ENCODE measurements at places on chromosomes 6 and 20.

GRCh38 chr20:32603046-32603726, 18.1 kb upstream of the NOL4L start:
- H3K27me3 ChIP-seq = no peaks in the 10 kb centered on the region
- peaks cover 5% of the 10 kb centered on the region for H3K4me1 ChIP-seq
- no peak overlapping the region for H3K27ac ChIP-seq
- no peaks in the 10 kb centered on the region for H3K36me3 ChIP-seq

GRCh38 chr6:64774881-64775280, 932.1 kb downstream of the EYS start:
- no peaks in the 10 kb centered on the region for H3K36me3 ChIP-seq
- no peak overlapping the region for H3K4me3 ChIP-seq
- H3K4me1 ChIP-seq = no peaks in the 10 kb centered on the region
- H3K27ac ChIP-seq = no peak overlapping the region
- H3K27me3 ChIP-seq = no peaks in the 10 kb centered on the region

DNA sequence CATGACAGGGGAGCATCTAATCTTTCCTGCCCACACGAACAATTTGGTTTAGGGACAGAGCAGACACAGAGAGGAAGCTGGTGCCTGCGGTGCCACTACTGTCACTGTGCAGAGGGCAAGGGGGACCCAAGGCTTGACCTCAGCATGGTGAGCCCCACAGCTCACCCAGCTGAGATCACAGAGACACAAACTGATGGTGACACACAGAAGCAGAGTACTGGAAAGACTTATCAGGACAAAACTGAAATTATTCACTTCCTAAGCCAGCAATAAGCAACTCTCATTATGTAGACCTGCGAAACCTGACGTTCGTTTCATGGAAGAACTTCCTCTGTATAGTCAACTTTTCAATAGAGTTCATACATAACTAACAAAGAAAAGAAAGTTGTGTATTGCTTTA, 86.1 kb downstream of the HUS1B start:
- no peak overlapping the region for H3K27ac ChIP-seq
- DNase-seq = no peak
- peaks cover 4% of the 10 kb centered on the region for H3K36me3 ChIP-seq
- no peaks in the 10 kb centered on the region for H3K27me3 ChIP-seq
- H3K4me3 ChIP-seq = no peak overlapping the region

GRCh38 chr6:73585566-73586415, 65.0 kb upstream of the EEF1A1 start:
- no peaks in the 10 kb centered on the region for H3K4me1 ChIP-seq
- H3K27ac ChIP-seq = no peak overlapping the region
- no peaks in the 10 kb centered on the region for H3K27me3 ChIP-seq

DNA sequence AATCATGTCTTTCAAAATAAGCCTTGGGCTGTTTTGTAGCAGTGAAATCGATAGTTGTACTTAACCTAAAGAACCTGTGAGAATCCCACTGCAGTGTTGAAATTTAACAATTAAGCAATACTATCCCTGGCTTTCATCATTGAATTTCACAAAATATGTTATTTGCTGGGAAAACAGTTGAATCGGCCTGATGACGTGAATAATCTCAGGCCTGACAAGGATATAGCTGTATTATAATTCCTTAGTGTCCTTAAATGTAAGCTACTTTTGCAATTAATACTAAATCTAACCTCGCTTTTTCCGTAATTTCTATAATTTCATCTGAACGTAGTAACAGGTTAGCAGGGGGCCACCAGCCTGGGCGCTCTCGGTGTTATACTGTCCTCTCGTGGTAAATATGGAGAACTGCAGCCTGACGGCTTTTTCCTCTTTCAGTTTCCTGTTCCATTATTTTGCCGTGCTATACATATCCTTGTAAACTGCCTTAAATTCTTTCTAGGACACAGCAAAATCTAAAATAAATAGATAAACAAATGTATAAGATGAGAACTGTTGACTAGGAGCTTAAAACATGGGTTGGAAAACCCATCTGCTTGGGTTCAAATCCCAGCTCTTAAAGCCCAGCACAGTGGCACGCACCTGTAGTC, 24.0 kb downstream of the MTFR2 start:
- no peak overlapping the region for H3K4me3 ChIP-seq
- no peaks in the 10 kb centered on the region for H3K27me3 ChIP-seq
- DNase-seq = no peak
- no peaks in the 10 kb centered on the region for H3K4me1 ChIP-seq

- no peaks in the 10 kb centered on the region for H3K36me3 ChIP-seq
- DNase-seq = no peak
- no peaks in the 10 kb centered on the region for H3K4me1 ChIP-seq
- no peak overlapping the region for H3K27ac ChIP-seq
- H3K4me3 ChIP-seq = no peak overlapping the region
These were observed 39.1 kb upstream of the PREX1 start for GRCh38 chr20:48866936-48867335.

- H3K36me3 ChIP-seq = no peaks in the 10 kb centered on the region
- no peak for DNase-seq
- no peak overlapping the region for H3K4me3 ChIP-seq
- no peaks in the 10 kb centered on the region for H3K4me1 ChIP-seq
- H3K27ac ChIP-seq = no peak overlapping the region
- H3K27me3 ChIP-seq = no peaks in the 10 kb centered on the region
These were observed 427.1 kb upstream of the NOX3 start for GRCh38 chr6:155882527-155883333.

DNA sequence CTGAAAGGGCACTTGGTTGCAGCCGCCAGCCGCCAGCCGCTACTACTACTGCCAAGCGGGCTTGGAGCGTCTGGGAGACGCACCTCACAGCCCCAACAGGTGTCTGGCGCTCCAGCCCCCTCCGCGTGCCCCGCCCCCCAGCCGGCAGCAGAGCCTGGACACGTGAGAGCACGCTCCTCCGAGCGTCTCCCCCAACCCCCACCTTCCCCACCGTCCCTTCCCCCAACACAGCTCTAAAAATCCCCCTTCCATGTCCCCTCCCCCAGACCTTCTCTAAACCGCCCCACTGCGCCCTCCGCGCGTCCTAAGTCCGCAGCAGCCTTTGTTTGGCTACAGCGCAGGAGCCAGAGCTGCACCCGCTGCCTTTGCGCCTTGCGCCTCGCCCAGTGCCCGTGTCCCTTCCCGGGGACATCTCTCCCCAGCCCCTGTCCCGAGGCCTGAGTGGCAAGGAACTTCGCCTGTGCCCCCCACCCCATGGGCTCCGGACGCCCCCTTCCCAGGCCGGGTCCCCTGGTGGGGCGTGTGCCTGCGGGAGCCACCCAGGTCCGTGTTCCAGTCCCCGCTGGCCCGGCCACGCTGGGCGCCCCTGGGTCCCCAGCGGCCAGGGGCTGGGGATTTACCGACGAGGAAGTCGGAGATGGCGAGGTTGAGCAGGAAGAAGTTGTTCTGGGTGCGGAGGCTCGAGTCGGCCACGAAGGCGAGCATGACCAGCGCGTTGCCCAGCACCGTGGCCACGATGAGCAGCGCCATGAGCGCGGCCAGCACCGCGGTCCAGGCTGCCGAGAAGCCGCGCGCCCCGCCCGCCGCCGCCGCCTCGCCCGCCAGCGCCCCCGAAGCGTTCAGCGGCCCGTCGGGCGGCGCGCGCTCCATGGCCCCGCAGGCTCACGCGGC, 732 bp downstream of the HRH3 start:
- H3K4me1 ChIP-seq = peaks cover 13% of the 10 kb centered on the region
- no peak for DNase-seq
- H3K27ac ChIP-seq = no peak overlapping the region
- peaks cover 26% of the 10 kb centered on the region for H3K27me3 ChIP-seq
- H3K36me3 ChIP-seq = no peaks in the 10 kb centered on the region

GRCh38 chr6:17967668-17968518, 19.5 kb downstream of the KIF13A start:
- no peaks in the 10 kb centered on the region for H3K36me3 ChIP-seq
- no peak overlapping the region for H3K4me3 ChIP-seq
- no peak overlapping the region for H3K27ac ChIP-seq
- DNase-seq = no peak
- H3K27me3 ChIP-seq = no peaks in the 10 kb centered on the region

DNA sequence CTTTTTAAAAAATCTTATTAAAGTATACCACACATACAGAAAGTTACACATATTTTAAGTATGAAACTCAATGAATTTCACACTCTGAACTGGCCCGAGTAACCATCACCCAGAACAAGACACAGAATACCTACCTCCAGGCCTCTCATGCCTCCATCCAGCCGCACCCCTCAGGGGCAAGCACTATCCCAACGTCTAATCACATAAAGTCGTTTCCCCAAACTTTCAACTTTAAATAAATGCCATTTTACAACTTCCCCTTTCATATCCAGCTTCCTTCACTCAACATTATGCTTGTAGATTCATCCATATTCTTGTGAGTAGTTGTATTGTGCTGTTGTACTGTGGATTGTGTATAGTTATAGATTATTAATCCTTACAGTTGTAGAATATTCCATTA, 539.1 kb downstream of the CD83 start:
- no peak overlapping the region for H3K4me3 ChIP-seq
- H3K36me3 ChIP-seq = no peaks in the 10 kb centered on the region
- no peak overlapping the region for H3K27ac ChIP-seq
- DNase-seq = no peak
- H3K27me3 ChIP-seq = no peaks in the 10 kb centered on the region
- no peaks in the 10 kb centered on the region for H3K4me1 ChIP-seq

DNA sequence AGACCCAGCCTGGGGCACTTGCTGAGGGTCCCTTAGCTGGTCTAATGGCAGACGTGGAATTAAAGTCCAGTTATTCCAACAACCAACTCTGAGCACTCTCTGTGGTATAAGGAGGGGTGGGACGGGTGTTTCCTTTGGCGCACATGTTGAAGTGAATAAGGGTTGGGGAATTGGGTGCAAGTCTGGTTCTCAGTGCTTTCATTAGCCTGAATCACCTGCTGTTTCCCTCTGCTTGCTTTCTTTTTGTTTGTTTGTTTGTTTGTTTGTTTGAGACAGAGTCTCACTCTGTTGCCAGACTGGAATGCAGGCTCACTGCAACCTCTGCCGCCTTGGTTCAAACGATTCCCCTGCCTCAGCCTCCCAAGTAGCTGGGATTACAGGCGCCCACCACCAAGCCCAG, 110.1 kb downstream of the TNFAIP3 start:
- no peak overlapping the region for H3K4me3 ChIP-seq
- no peak overlapping the region for H3K27ac ChIP-seq
- no peaks in the 10 kb centered on the region for H3K27me3 ChIP-seq
- H3K4me1 ChIP-seq = no peaks in the 10 kb centered on the region
- no peak for DNase-seq
- no peaks in the 10 kb centered on the region for H3K36me3 ChIP-seq

DNA sequence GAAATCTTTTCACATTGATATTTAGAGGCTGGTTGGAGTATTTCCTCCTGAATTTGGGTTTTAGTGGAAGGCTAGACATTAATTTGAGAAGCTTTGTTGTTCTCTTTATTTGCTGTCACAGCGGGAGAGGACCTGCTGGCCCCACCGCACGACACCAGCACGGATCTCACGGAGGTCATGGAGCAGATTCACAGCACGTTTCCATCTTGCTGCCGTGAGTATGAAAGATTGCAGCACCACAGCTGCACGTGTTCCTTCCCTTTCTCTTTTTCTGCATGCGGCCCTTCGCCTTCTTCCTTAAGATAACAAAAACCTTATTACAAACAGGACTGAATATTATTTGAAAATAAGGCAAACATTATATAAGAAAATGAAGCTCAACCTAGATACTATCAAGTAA, 555.5 kb downstream of the UTRN start:
- H3K4me3 ChIP-seq = no peak overlapping the region
- DNase-seq = no peak
- no peak overlapping the region for H3K27ac ChIP-seq

DNA sequence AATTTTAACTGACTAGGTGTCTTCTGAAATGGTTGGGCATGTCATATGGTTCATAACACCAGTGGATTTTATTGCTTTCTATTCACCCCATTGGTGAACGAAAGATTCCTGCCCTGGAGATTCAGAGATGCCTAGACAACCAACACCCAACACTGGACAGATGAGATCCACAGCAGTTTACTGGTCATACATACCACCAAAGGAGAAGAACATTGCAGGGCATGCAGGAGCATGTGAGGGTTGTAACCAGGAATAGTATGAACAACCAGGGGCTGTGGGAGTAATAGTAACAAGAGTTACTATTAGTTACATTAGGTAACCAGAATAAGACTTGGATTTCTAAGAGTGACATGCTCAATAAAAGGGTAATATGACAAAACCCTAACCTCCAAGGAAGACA, 77.8 kb upstream of the FABP7 start:
- no peaks in the 10 kb centered on the region for H3K36me3 ChIP-seq
- H3K4me1 ChIP-seq = no peaks in the 10 kb centered on the region
- H3K4me3 ChIP-seq = no peak overlapping the region
- H3K27ac ChIP-seq = no peak overlapping the region
- no peaks in the 10 kb centered on the region for H3K27me3 ChIP-seq

GRCh38 chr20:12305188-12305950, 387.7 kb downstream of the BTBD3 start:
- H3K4me1 ChIP-seq = no peaks in the 10 kb centered on the region
- DNase-seq = no peak
- no peaks in the 10 kb centered on the region for H3K27me3 ChIP-seq
- no peaks in the 10 kb centered on the region for H3K36me3 ChIP-seq
- H3K4me3 ChIP-seq = no peak overlapping the region
- no peak overlapping the region for H3K27ac ChIP-seq

GRCh38 chr6:56671651-56672461, 29.2 kb upstream of the DST start:
- no peaks in the 10 kb centered on the region for H3K36me3 ChIP-seq
- no peak overlapping the region for H3K4me3 ChIP-seq
- no peak overlapping the region for H3K27ac ChIP-seq
- no peaks in the 10 kb centered on the region for H3K27me3 ChIP-seq
- DNase-seq = no peak
- H3K4me1 ChIP-seq = no peaks in the 10 kb centered on the region

DNA sequence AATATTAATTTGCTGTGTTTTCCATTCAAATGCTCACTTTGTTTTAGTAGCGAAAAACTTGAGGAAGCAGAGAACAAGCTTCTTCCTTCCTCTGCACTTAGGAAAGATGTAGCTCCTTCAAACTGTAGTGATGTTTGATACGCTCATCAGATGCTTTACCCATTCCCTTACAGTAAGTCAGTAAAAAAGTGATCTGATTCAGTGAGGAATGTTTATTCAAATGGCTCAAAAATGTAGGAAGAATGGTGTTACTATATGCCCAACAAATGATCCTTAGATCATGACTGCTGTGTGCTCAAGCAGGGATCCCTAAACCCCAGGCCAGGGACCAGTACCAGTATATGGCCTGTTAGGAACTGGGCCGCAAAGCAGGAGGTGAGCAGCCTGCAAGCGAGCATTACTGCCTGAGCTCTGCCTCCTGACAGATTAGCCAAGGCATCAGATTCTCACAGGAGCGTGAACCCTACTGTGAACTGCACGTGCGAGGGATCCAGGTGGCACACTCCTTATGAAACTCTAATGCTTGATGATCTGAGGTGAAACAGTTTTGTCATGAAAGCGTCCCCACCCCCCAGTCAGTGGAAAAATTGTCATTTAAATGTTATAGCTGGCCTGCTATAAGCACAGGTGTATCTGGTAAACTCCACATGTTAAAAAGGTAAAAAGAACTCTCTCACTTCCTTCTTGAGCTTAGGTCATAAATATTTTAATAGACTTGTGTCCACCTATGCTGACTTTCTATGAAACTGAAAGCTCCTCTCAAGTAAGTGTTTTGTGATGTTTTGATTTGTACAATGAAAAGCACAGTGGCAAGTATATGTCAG, 187.2 kb downstream of the FOXC1 start:
- no peak overlapping the region for H3K27ac ChIP-seq
- no peak overlapping the region for H3K4me3 ChIP-seq
- H3K4me1 ChIP-seq = no peaks in the 10 kb centered on the region
- DNase-seq = no peak
